ENCODE measurements at places on chromosomes 3 and 15. TPM values are rescaled to one million over a fixed set of nuclear protein-coding genes. Genes with fewer than 3 reads are reported as not detected.

DNA sequence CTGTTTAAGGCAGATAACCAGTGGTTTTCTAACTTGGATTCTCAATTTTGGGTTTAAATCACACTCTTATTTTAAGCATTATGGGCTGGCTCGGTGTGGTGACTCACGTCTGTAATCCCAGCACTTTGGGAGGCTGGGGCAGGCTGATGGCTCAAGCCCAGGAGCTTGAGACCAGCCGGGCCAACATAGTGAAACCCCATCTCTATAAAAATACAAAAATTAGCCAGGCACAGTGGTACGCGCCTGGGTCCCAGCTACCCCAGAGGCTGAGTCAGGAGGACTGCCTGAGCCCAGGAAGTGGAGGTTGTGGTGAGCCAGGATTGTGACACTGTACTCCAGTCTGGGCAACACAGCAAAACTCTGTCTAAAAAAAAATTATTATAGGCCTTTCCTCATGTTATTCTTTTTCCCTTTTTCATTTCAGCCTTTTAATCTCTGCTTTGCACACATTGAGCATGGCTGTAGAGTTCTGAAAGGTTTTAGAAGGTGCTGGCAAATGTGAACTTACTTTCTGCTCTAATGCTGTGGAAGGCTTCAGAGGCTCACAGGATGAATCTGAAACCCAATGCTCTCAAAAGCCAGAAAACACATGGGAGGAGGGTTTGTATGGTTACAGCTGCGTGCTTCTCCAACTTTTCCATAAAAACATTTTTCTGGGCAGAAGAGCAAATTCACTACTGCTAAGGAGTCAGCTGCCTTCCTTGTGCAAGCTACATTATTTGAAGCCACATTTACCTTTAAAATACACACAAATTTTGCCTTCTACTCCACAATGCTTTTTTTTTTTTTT, 32.5 kb downstream of the CHAC1 start:
- DNase-seq = no peak

ZCWPW2 gene
- polyA plus RNA-seq = 1.5 TPM

DNA sequence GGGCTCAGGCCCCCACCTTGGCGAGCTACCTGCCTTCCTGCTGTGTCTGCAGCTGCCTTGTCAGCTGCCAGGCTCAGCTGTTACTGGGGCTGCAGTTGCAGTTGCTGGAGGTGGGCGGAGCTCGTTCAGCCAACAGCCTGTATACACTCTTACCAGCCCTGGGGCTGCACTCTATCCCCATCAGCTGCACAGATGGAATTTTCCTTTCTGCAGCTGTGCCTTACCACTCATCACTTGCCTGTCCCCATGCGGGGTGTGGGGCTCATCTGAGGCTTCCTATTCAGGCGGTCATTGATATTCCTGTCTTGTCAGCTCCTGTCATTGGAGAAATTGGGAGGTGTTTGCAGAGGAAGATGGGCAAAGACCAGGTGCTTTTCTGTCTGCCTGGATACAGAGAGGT, 9.1 kb upstream of the SYN2 start:
- DNase-seq = no peak

- DNase-seq = peak; percentile 35
These were observed 93.7 kb upstream of the UBE3A start for GRCh38 chr15:25532269-25533140.

DNA sequence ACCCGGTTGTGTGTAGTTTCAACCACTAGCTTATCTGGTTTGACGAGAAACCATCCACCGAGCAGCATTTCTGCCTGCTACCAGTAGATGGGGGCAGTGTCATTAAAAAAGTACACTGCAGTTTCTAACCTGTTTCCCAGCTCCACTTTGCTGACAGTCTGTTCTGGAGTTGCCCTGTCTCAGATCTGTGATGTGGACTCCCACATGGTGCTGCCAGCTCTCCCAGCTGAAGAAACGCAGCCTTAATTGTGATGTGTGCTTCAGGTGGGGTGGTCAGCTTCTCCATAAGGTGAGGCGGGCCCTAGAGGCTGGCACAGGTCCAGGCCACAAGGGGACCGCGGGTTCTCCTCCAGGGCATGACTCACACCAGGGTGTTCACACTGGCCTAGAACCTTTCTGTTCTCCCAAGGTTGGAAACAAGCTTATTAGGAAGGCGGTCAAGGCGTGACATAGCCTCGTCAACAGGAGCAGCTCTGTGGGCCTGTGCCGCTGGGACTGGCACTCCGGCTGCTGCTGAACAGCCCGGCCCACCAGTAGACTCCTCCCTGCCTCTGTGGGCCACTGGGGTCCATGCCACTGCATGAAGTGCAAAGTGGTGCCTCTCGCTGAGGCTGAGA, 2.9 kb upstream of the FAM43A start:
- peak; percentile 75 for DNase-seq

DNA sequence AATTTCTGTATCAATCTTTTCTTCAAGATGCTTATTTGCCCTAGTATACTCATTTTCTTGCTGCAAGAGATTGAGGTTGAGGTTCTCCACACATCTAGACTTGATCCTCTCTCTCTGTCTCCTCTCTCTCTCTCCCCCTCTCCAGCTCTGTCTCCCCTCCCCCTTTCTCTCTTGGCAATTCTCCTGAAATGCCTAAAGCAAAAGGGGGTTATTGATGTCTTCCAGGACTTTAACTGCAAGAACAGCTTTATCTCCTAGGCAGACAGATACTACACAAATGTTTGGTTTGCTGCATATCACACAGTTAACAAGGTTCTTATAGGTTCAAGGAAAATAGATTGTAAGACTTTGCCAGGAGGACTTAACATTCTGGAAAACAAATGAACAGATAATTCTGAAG, 52.1 kb downstream of the TMEM212 start:
- no peak for DNase-seq
